ENCODE measurements at places on chromosomes 2 and 18. TPM values are rescaled to one million over a fixed set of nuclear protein-coding genes. Genes with fewer than 3 reads are reported as not detected.

FAM210A gene
- 42.3 TPM for total RNA-seq

DNA sequence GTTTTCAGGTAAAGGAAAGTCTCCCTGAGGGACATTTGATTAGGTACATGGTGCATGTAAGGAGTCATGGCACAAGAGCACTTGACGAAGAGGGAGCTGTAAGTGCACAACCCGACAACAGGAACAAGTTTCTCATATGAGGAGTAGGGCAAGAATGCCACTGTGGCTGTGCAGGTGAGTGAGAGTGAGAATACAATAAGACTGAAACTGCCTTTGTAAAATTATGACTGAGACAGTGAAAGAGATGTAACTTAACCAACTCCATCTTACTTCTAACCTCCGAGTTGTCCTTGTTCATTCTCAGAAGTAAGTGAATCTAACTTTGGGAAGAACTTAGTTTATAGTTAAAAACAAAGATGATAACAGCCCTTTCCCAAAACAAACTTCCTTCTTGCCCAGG is 1025.8 kb upstream of the CNTNAP5 start:
- no peaks in the 10 kb centered on the region for H3K36me3 ChIP-seq
- no peak overlapping the region for H3K27ac ChIP-seq
- no peak overlapping the region for H3K4me3 ChIP-seq
- no peaks in the 10 kb centered on the region for H3K27me3 ChIP-seq
- H3K4me1 ChIP-seq = no peaks in the 10 kb centered on the region

CXCR4 gene
- 92.7 TPM for total RNA-seq

ANKRD29 gene
- not detected for total RNA-seq

- no peaks in the 10 kb centered on the region for H3K4me1 ChIP-seq
- H3K4me3 ChIP-seq = no peak overlapping the region
- no peak for DNase-seq
- H3K27me3 ChIP-seq = no peaks in the 10 kb centered on the region
Measured at GRCh38 chr18:71075147-71075546, 786.3 kb downstream of the SOCS6 start.

DNA sequence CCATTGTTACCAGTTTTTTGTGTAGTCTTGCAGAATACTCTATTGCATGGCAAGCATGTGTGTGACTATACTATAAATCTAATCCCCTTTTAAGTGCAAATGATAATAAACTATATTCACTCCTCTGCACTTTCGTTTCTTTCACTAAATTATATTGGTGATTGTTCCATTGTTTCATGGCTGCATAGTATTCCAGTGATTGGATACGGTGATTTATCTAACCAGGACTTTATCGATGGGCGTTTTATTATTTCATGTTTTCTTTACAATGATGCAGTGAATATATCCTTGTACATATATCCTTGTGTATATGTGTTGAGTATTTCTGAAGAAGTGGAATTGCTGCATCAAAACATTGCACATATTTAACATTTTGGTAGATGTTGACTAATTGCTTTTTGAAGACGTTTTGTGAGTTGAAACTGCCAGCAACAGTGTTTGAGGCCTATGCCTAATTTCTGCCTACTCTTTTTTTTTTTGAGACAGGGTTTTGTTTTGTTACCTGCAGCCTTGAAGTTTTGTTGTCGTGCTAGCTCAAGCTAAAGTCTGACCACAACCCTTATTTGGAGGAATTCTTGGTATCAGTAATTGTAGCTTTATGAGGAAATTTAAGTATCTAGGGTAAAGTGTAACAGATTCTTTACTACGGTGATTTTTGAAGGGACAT is 2.7 kb downstream of the MIB1 start:
- peaks cover under 1% of the 10 kb centered on the region for H3K27me3 ChIP-seq
- H3K4me3 ChIP-seq = peak overlapping the region; percentile 64
- H3K4me1 ChIP-seq = peaks cover 44% of the 10 kb centered on the region
- peaks cover 2% of the 10 kb centered on the region for H3K36me3 ChIP-seq
- DNase-seq = peak; percentile 66

GRCh38 chr2:190596993-190597392 is 51.9 kb upstream of the NAB1 start:
- H3K27me3 ChIP-seq = no peaks in the 10 kb centered on the region
- no peak overlapping the region for H3K4me3 ChIP-seq
- H3K36me3 ChIP-seq = no peaks in the 10 kb centered on the region
- no peak overlapping the region for H3K27ac ChIP-seq
- no peak for DNase-seq

DNA sequence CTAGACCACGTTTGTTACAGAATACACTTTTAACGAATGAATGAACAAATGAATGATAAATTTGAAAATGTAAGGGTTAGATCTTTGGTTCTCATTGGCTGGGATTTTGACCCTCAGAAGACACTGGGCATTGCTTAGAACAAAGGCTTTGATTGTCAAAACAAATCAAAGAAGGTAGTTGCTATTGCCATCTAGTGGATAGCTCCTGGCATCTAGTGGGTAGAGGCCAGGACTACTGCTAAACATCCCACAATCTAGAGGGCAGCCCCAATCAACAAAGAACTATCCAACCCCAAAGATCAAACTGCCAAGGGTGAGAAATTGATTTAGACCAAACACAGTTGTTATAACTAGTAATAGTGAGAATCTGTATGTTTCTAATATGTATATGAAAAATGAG is 552.3 kb downstream of the KCNJ3 start:
- H3K4me3 ChIP-seq = no peak overlapping the region
- H3K27me3 ChIP-seq = no peaks in the 10 kb centered on the region
- no peak for DNase-seq
- no peaks in the 10 kb centered on the region for H3K4me1 ChIP-seq

DNA sequence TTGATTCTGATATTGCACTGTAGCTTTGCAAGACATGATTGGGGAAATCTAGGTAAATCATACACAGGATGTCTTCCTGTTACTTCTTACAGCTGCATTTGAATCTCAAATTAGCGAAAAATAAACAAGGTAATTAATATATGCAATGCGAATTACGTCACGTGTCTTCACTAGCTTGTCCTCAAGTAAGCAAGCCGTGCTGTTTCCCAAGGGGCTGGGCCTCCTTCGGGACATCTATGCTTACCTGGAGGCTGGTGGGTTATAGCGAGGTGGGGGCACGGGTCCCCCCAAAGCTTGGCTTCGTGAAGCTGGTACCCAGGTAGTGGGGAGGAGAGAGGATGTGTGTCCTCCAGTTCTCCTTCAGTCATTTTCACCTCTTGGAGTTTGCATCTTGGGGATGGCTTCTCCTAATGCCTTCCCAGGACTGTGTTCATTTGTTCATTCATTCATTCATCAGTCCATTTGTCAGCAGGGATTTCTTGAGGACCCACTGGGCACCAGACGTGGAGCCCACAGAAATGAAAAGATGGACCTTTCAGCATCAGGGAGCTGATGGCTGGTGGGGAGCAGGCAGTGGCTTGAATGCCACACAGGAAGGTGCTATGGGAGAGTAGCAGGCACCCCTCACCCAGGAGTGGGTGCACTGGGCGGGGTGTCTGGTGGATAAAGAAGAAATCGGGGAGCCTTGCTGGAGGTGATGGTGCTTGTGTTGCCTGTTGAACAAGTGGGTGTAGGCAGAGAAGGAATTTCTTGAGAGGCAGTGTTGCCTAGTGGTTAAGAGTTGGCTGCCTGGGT is 155.1 kb downstream of the GLI2 start:
- H3K36me3 ChIP-seq = no peaks in the 10 kb centered on the region
- H3K27me3 ChIP-seq = no peaks in the 10 kb centered on the region
- no peaks in the 10 kb centered on the region for H3K4me1 ChIP-seq

GRCh38 chr2:37232131-37232933 is 874 bp downstream of the NDUFAF7 start:
- H3K27ac ChIP-seq = no peak overlapping the region
- peak; percentile 71 for DNase-seq
- H3K4me3 ChIP-seq = no peak overlapping the region

ZC3H8 gene
- total RNA-seq = 41.4 TPM

ASB18 gene
- total RNA-seq = not detected

DNA sequence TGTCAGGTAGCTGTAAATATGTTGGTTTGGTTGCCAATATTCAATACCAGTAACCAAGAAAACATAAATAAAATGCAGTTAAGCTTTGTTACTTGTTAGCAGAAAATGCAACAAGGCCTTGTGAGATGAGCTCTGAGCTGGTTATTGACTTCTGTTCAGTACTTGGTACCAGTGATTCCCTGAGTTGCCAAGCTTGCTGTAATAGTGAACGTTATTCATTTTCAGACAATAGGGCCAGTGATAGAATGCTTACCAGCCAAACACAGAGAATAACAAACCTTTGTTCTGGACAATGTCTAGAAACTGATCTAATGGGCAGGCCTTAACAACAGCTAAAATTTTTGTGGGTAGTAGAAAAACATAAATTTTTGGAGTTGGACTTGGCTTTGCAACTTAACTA is 29.5 kb downstream of the RASGRP3 start:
- no peaks in the 10 kb centered on the region for H3K4me1 ChIP-seq
- H3K27me3 ChIP-seq = no peaks in the 10 kb centered on the region
- H3K4me3 ChIP-seq = no peak overlapping the region
- no peak overlapping the region for H3K27ac ChIP-seq
- H3K36me3 ChIP-seq = peaks cover 2% of the 10 kb centered on the region
- DNase-seq = no peak

CRYGD gene
- total RNA-seq = not detected

DNA sequence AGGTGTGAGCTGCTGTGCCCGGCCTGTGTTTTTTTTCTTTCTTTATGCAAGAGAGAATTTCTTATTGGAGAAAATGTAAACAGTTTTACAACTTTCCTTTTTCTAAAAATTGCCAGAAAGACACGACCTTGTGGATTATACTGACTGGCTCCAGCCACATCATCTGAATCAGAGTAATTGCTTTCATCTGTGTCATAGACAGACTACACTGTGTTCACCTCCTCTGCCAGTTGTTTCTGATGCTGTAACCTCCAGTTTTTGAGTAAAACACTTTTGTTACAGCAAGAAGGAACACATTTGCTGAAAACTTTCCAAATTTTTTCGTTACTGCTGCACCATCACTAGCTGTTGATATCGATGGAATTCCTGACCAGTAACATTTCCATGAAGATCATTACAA is 43.9 kb upstream of the PLEKHM3 start:
- H3K27ac ChIP-seq = no peak overlapping the region
- DNase-seq = no peak
- H3K36me3 ChIP-seq = no peaks in the 10 kb centered on the region
- H3K4me3 ChIP-seq = no peak overlapping the region
- H3K27me3 ChIP-seq = peaks cover 1% of the 10 kb centered on the region

TMEM247 gene
- total RNA-seq = not detected

All from activated CD4-positive, alpha-beta T cell treated with anti-CD3 and anti-CD28 coated beads, Interleukin-2, amount 10 ng/mL, durations not matched to agents 24 days and 14 days (primary cell).